ENCODE measurements at places on chromosomes 2 and 18.
A peak's percentile ranks its signal among the peaks of the same experiment; 100 is the strongest.

GRCh38 chr2:237623428-237624403, 3.7 kb upstream of the LRRFIP1 start:
- no peak for DNase-seq

GRCh38 chr2:61125123-61125710, 36.8 kb upstream of the C2orf74 start:
- no peak for DNase-seq

GRCh38 chr2:221443645-221444044, 128.5 kb downstream of the EPHA4 start:
- DNase-seq = no peak

GRCh38 chr2:230984393-230985220, 11.3 kb upstream of the SPATA3 start:
- DNase-seq = no peak

DNA sequence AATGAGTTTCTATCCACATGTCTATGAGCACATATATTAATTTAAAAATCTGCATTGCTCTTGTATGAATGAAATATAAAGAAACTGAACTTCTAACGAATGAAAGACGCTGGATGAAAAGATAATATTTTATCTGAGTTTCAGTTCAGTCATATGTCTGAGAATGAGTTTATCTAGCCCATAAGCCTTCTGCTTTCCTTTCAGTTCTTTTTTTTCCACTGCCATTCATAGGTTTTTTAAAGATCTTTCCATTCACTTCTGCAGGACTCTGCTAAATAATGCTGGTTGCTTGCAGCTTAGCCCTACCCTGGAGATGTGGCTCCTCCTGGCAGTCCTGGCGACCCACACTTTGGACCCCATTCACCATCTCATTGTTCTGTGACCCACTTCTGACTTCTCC, 109.0 kb downstream of the BCL2 start:
- DNase-seq = no peak

DNA sequence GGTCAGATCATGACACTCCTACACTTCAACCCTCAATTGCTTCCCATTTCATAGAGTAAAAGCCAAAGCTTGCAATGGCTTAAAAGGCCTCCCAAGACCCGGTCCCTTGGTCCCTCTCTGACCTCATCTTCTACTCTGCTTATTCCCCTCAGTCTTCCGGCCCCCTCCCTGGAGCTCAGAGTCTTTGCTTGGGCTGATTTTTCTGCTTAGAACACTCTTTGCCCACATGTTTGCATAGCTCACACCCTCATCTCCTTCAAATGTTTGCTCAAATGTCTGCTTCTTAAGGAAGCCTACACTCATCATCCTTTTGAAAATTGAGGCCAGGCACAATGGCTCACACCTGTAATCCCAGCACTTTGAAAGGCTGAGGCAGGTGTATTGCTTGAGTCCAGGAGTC, 65.6 kb upstream of the CAPN13 start:
- DNase-seq = no peak

DNA sequence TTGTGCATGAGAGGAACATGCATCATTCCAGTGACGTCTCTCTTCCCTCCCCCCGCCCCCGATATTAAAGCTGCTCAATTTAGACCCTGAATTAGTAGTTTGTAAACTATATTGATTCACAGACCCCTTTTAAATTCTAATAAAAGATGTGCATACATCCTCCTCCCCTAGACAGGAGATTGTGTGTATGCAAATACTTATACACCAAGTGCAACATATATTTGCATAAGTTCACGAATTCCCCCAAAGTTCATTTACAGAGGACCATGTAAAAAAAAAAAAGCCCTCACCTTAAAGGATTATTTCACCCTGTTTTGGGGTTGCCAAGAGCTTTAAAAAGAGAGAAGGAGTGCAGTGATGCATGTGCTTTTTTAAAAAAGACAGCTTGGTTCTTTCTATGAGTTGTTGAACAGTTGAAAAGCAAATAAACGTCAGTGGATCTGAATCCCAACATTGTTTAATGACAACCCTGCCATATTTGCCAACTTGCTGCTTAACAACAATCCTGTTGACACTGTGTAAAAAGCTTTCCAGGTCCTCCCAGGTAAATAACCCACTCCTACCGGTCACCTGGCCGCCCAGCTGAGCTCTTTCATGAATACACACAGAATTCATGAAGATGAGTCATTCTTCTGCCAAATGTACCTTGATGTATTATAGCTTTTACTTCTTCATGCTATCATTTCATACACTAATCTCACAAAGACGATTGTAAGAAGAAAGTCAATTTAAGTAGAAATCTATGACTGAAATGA, 211.5 kb downstream of the IKZF2 start:
- peak; percentile 11 for DNase-seq
